ENCODE measurements at places on chromosomes 16 and 17. TPM values are rescaled to one million over a fixed set of nuclear protein-coding genes. Genes with fewer than 3 reads are reported as not detected.
A peak's percentile ranks its signal among the peaks of the same experiment; 100 is the strongest.

DNA sequence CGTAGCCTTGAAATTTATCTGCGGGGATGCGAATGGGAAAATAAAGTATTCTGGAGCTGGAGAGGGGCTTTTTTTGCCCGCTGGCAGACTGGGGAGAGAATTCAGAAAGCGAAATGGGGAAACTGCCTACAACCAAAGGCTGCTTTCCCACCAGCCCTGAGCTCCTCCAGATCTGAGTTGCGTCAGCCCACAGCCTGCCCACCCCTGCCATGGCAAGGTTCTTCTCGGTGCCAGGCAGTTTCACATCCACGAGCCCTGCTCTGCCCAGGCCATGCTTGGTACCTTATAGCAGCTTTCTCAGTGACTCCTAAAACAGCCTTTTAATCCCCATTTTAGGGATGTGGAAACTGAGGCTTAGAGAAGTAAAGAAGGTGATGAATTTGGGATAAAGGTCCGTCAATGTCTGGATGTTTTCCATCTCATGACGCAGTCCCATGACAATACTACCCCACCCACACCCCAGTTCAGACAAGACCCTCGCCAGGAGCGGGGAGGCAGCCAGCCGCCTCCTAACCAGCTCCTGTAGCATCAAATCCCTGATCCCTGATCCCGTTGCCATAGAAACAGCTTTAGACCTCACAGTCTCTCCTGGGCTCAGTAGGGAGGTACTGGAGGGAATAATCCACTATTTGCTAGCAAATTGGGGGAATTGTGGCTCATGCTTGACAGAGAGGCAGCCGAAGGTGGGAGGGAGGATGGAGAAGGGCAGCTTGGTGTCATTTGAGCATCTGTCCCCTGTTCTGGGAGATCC lies 113.5 kb downstream of the MGAT5B start:
- no peak for DNase-seq
- no peaks in the 10 kb centered on the region for H3K27me3 ChIP-seq
- H3K36me3 ChIP-seq = no peaks in the 10 kb centered on the region
- H3K27ac ChIP-seq = no peak overlapping the region
- no peak overlapping the region for H3K4me3 ChIP-seq

GRCh38 chr17:37490022-37490587 lies 414 bp downstream of the DUSP14 start:
- no peaks in the 10 kb centered on the region for H3K27me3 ChIP-seq
- H3K27ac ChIP-seq = peak overlapping the region; percentile 59
- H3K4me1 ChIP-seq = peaks cover 11% of the 10 kb centered on the region
- H3K36me3 ChIP-seq = no peaks in the 10 kb centered on the region
- DNase-seq = peak; percentile 74

DNA sequence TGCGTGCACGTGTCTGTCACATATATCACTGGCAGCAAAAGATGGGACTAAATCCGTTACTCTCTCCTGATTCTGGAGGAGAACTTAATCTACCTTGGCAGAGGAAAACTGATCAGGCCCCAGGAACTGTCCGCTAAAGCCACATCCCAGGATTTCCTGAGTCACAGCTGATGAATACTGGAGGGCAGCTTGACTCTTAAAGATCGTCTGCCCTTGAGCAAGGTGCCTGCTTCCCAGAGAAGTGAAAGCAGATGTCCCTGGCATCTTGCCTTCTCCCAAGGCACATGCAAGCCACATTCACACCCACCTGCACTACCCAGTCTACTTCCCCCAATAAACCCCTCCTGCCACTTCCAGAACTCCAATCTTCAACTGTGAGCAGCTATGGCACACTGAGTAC lies 99.8 kb downstream of the CPPED1 start:
- no peak overlapping the region for H3K4me3 ChIP-seq
- no peaks in the 10 kb centered on the region for H3K36me3 ChIP-seq
- no peaks in the 10 kb centered on the region for H3K27me3 ChIP-seq
- no peaks in the 10 kb centered on the region for H3K4me1 ChIP-seq
- DNase-seq = no peak

GRCh38 chr17:45313996-45314740 lies 2.7 kb downstream of the MAP3K14 start:
- DNase-seq = no peak
- peaks cover 57% of the 10 kb centered on the region for H3K4me1 ChIP-seq
- no peak overlapping the region for H3K4me3 ChIP-seq
- H3K27ac ChIP-seq = peak overlapping the region; percentile 1
- H3K27me3 ChIP-seq = no peaks in the 10 kb centered on the region
- H3K36me3 ChIP-seq = no peaks in the 10 kb centered on the region

DNA sequence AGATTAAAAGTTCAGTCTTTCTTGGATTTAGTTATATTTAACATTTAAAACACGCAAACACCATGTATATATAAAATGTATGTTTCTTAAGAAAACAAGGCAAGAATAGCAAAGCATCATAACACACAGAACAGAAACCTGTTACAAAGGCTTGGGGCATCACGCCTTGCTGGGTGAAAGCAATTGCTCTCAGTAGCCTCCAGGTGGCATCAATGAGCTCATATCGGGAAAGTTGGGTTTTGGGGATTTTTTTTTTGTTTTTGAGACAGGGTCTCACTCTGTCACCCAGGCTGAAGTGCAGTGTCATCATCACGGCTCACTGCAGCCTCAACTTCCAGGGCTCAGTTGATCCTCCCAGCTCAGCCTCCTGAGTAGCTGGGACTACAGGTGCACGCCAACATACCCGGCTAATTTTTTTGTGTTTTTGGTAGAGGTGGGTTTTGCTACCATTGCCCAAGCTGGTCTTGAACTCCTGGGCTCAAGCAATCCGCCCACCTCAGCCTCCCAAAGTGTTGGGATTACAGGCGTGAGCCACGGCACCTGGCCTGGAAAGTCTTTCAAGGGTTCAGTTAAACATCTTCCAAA lies 56.9 kb downstream of the CYB5D2 start:
- H3K36me3 ChIP-seq = peaks cover 2% of the 10 kb centered on the region
- no peaks in the 10 kb centered on the region for H3K4me1 ChIP-seq
- H3K4me3 ChIP-seq = no peak overlapping the region
- no peak for DNase-seq

GRCh38 chr16:24970708-24971107 lies 44.5 kb downstream of the ARHGAP17 start:
- no peak for DNase-seq
- no peak overlapping the region for H3K4me3 ChIP-seq
- H3K36me3 ChIP-seq = peaks cover 12% of the 10 kb centered on the region
- H3K27me3 ChIP-seq = no peaks in the 10 kb centered on the region

GRCh38 chr17:2482218-2482617 lies 29.5 kb downstream of the METTL16 start:
- H3K27ac ChIP-seq = no peak overlapping the region
- no peak overlapping the region for H3K4me3 ChIP-seq
- DNase-seq = no peak
- H3K4me1 ChIP-seq = peaks cover 20% of the 10 kb centered on the region
- H3K27me3 ChIP-seq = no peaks in the 10 kb centered on the region

- no peak for DNase-seq
- H3K4me3 ChIP-seq = peak overlapping the region; percentile 96
- peak overlapping the region; percentile 80 for H3K27ac ChIP-seq
- no peaks in the 10 kb centered on the region for H3K27me3 ChIP-seq
- peaks cover 6% of the 10 kb centered on the region for H3K4me1 ChIP-seq
Measured at GRCh38 chr17:5437721-5438317, 1.1 kb downstream of the C1QBP start.

DNA sequence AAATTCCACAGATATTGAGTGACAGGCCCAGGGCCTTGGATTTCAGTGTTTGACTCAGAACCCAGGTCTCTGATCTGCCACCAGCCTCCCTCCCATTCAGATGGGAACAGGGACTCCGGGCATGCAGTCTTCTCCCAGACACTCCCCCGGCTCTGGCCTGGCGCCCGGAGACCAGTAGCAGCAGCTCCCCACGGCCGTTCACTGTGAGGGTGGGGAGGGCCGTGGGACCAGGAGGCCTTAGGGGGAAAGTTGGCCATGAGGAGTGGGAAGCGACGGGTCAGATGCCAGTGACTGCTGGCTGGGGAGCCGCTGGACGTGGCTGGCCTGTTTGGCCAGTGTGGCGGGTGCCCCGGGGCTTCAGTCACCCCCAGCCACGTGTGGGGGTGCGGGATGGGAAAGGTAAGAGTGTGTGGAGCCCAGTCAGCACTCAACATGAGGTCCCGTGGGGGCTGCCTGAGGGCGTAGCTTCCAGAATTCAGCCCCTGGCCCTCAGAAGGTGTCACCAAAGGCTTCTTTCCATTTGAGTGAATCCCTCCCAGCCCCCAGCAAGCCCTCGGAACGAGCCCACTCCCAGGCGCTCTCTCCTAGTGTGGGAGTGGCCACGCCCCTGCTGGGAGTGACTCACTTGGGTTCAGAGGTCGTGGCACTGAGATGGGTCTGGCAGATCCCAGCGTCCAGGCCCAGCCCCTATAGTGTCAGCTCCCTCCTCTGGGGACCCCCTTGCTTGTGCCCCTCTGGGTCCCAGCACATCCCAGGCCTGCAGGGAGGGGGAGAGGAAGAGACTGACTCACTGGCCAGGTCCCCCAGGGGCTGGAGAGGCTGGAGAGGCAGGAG lies 309.4 kb downstream of the SEC14L1 start:
- no peaks in the 10 kb centered on the region for H3K27me3 ChIP-seq
- H3K36me3 ChIP-seq = no peaks in the 10 kb centered on the region
- peaks cover 7% of the 10 kb centered on the region for H3K4me1 ChIP-seq

DNA sequence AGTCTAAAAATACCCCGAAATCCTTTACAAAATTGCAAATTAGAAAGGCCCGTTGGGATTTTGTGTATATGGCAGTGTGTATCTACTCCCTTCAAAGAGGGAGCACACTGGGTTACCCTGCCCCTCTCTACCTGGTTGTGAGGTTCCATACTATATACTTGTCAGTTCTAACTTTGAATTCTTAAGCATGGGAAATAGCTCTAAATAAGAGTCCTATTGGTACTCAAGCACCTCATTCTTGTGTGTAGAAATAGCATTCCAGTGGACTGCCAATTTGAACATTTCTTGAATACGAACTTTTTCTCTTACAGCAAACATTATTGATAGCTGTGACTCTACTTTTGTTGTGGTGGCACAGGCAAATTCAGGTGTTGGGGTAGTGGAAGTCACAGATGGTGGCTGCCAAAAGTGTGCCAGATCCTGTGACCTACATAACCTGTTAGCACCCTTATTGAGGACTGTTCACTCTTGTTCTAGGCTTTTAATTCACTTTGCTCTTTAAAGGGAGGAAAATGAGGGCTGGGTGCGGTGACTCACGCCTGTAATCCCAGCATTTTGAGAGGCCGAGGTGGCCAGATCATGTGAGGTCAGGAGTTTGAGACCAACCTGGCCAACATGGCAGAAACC lies 16.1 kb downstream of the ESRP2 start:
- H3K4me3 ChIP-seq = no peak overlapping the region
- DNase-seq = no peak
- H3K36me3 ChIP-seq = no peaks in the 10 kb centered on the region

- H3K4me1 ChIP-seq = peaks cover 5% of the 10 kb centered on the region
- peaks cover 24% of the 10 kb centered on the region for H3K36me3 ChIP-seq
- no peaks in the 10 kb centered on the region for H3K27me3 ChIP-seq
Measured at GRCh38 chr16:71853413-71853812, 7.6 kb downstream of the ATXN1L start.

GRCh38 chr17:11813278-11813677 lies 184.0 kb downstream of the ZNF18 start:
- H3K4me3 ChIP-seq = no peak overlapping the region
- DNase-seq = no peak
- H3K4me1 ChIP-seq = no peaks in the 10 kb centered on the region
- H3K27ac ChIP-seq = no peak overlapping the region

DNA sequence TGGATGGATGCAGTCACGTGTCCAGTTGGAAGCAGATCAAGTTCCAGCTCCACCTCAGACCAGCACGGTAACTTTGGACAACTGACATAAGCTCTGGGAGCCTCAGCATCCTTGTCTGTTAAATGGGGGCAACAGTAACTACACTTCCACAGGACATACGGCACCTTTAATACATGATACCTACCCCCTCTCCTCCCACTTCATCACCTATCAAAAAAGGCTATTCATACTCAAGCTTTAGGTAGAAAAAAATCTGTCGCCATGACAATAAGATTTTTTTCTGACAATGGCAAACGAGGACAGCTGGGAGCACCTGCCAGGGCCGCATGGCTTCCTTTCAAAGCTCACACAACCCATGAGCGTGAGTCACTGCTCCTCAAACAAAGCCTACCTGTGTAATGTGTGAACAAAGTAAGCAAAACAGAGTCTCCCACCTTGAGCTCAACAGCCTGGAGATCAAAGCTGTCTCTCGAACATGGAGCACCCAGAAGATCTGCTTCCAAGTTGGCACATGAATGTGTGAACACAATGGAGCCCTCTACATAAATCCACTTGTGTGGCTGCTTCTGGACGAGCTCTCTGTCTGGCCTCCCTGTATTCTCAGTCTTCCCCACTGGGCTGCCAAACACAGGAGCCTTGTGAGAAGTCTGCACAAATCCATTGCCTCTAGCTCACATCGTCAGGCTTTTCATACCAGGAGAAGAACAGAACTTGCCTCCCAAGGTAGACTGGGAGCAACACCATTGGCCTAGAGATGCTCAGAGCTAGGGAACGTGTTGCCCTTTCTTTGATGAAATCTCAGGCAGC lies 459.7 kb downstream of the SOX9 start:
- H3K4me3 ChIP-seq = no peak overlapping the region
- peaks cover 11% of the 10 kb centered on the region for H3K4me1 ChIP-seq
- DNase-seq = no peak
- H3K27me3 ChIP-seq = no peaks in the 10 kb centered on the region
- H3K27ac ChIP-seq = peak overlapping the region; percentile 66
- no peaks in the 10 kb centered on the region for H3K36me3 ChIP-seq

DNA sequence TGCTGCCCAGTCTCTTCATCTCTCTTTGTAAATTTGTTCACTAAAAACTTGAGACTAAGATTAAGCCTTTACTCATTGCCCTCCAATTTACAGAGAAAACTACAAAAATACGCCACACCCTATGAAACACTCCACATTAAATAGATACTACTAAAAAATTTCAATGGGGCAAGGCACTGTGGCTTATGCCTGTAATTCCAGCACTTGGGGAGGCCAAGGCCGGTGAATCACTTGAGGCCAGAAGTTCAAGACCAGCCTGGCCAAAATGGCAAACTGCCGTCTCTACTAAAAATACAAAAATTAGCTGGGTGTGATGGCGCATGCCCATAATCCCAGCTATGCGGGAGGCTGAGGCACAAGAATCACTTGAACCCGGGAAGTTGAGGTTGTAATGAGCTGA lies 3.8 kb downstream of the UBE2O start:
- no peaks in the 10 kb centered on the region for H3K27me3 ChIP-seq
- H3K36me3 ChIP-seq = no peaks in the 10 kb centered on the region
- peaks cover 19% of the 10 kb centered on the region for H3K4me1 ChIP-seq
- H3K4me3 ChIP-seq = no peak overlapping the region
- no peak for DNase-seq
- H3K27ac ChIP-seq = no peak overlapping the region

GRCh38 chr17:28228986-28229729 lies 89.8 kb upstream of the TMEM97 start:
- peaks cover 13% of the 10 kb centered on the region for H3K4me1 ChIP-seq
- H3K4me3 ChIP-seq = peak overlapping the region; percentile 60
- H3K36me3 ChIP-seq = no peaks in the 10 kb centered on the region
- DNase-seq = no peak
- H3K27me3 ChIP-seq = no peaks in the 10 kb centered on the region

The GPR142 gene
- 2.8 TPM for polyA plus RNA-seq

The TRPV3 gene
- polyA plus RNA-seq = 0.73 TPM

The CNTD1 gene
- polyA plus RNA-seq = 0.47 TPM

The TEKT5 gene
- 0.26 TPM for polyA plus RNA-seq

The ARHGDIG gene
- polyA plus RNA-seq = 35.6 TPM

The SNX20 gene
- 0.40 TPM for polyA plus RNA-seq
